ENCODE measurements at places on chromosomes 16 and 17.

GRCh38 chr16:23838485-23839142, 2.8 kb downstream of the PRKCB start:
- DNase-seq = no peak

DNA sequence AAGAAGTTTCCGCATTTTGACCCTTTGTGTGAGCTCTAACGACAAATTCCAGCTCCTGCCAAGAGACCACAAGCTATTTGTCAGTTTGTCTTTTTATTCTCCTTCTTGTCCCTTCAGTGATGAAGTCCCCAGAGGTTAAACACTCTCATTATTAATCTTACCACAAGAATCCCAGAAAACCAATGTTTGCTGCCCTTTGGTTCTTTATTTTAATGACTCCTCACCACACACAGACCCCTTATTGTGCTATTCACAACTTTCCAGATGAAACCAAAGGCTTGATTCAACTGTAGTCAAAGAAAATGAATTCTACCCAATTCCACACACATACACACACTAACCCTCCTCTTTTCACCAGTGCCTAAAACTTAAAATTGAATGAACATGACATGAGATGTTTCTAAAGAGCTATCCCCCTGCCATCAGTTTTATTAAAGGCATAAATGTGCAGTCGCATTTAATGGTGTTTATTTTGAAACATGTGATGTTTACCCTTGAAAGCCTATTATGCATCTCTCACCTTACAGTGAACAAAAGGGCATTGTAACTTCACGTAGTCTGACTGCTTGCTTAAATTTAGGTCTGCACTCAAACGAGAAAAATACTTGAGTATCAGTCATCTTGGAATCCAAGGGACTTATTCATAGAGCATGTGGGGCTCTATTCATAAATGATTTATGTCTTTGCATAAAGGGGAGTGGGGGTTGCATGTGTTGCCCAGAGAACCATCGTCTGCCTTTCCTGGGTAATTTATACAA, 44.1 kb downstream of the PCTP start:
- no peak for DNase-seq

DNA sequence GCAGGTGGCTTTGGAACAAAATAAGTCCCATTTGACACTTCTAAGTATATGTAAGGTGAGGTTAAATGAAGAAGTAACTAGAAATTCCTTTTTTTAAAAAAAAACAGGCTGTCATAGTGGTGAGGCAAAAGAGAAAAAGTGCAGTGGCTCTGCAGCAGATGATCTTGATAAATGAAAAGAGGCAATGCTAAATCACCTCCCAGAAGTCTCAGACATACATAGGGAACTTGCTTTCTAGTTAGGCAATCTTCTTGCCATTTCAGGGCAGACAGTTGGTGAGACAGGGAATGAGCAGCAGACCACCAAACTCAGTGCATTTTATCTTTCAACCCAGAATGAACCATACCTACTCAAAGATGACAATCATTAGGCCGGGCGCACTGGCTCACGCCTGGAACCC, 90.8 kb downstream of the MYO1D start:
- DNase-seq = no peak

- DNase-seq = peak; percentile 21
These were observed 615 bp downstream of the PRPSAP1 start for GRCh38 chr17:76353004-76353598.

DNA sequence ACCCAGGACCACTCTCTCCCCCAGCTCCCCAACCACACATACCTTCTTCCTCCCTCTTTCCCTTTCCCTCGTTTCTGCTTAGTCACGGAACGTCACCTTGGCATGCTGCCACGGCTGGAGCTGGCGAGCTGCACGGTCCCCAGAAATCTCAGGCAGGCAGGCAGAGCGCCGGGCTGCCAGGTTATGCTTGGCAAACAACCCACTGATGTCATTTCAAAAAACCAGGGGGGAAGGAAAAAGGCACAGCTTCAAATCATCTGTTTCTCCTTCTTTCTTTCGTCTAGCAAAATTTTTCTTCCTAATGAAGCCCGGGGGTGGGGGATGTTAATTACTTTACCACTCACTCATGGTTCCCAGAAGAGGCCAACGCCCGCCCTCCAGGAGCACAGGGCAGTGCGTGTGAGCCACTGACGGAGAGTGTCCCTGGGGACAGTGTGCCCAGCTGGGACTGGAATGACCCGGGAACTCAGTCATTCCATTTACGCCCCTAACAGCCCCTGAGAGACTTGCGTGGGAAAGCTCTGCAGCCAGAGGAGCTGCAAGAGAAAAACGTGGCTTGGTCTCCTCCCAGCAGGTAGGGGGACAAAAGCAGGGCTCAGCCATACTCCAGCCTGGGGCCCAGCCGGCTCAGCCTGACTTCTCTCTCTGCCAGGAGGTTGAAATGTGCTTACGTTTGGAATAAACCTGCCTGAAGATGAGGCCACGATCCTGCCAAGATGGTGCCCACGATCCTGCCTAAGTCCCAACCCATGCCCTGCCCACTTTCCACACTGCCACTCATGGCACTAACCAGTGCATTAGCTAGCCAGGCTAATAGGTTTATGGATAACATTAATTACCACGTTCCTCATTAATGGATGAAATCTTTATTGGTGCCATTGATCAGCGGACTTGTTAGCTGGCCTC, 198.9 kb downstream of the ZFHX3 start:
- DNase-seq = peak; percentile 91

- DNase-seq = no peak
These were observed 25.0 kb upstream of the ADAM11 start for GRCh38 chr17:44733753-44734152.

DNA sequence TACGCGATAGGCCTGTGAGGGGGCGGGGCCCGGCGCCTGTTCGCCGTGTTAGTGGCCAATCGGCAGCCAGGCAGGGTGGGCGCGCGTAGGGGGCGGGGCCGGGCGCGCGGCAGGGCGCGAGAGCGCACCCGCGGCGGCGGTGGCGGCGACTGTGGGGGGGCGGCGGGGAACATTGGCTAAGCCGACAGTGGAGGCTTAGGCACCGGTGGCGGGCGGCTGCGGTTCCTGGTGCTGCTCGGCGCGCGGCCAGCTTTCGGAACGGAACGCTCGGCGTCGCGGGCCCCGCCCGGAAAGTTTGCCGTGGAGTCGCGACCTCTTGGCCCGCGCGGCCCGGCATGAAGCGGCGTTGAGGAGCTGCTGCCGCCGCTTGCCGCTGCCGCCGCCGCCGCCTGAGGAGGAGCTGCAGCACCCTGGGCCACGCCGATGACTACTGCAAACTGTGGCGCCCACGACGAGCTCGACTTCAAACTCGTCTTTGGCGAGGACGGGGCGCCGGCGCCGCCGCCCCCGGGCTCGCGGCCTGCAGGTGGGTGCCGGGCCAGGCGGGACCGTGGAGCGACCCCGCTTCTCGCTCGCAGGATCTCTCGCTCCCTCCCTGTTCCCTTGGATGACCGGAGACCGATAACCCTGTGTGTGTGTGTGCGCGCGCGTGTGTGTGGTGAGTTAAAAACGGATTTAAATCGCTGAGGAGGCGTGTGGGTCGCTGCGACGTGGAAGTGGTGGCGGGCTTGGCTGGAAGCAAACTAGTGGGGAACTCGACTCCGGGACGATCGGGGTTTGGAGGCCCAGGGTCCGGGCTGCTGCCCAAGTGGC, at the start of gene NFATC3:
Gene NFATC3, plus strand, starts transcription at position 112 of the 813 bp plus-strand sequence. Its CDS starts 312 bp downstream, at position 424.
- DNase-seq = no peak

DNA sequence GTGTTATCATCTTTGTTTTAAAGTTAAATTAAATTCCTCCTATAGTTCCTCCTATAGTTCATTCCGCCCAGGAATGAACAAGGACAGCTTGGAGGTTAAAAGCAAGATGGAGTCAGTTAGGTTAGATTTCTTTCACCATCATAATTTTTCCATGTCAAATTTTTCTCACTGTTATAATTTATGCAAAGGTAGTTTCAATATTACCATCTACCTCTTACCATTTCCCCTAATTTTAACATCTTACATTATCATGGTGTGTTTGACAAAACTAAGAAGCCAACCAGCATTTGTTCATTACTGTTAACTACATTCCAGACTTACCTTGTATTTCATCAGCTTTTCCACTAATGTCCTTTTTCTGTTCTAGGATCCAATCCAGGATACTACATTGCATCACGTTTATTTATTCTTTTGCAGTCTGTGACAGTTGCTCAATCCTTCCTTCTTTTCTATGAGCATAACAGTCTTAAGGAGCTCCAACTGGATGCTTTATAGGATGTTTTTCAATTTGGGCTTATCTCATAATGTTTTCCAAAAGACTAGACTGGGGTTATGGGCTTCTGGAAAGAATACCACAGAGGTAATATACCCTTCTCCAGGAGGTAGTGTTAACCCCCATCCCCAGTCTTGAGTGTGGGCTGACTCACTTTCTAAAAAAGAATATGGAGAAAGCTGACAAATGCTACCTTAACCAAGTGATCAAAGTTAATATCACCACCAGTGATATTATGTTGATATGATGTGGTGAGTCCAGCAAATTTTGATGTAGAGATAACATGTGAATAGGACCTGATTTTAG, 158.5 kb downstream of the PPM1E start:
- no peak for DNase-seq

DNA sequence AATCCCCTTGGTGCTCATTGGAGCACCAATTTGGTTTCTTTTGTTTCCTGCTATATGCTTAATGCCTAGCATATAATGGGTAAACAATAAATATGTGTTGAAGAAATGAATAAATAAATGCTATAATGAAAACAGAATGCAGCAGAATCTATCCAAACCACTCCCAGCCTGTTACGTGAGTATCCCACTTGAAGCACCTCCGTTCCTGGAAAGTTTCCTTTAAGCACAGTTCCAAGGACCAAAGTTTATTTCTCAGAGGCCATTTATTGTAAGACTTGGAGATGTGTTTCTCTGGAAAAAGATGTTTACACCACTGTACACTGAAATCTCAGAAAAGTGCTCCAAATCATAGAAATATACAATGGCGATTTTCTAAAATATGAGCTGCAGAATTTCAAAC, 187.0 kb downstream of the SOX9 start:
- no peak for DNase-seq

DNA sequence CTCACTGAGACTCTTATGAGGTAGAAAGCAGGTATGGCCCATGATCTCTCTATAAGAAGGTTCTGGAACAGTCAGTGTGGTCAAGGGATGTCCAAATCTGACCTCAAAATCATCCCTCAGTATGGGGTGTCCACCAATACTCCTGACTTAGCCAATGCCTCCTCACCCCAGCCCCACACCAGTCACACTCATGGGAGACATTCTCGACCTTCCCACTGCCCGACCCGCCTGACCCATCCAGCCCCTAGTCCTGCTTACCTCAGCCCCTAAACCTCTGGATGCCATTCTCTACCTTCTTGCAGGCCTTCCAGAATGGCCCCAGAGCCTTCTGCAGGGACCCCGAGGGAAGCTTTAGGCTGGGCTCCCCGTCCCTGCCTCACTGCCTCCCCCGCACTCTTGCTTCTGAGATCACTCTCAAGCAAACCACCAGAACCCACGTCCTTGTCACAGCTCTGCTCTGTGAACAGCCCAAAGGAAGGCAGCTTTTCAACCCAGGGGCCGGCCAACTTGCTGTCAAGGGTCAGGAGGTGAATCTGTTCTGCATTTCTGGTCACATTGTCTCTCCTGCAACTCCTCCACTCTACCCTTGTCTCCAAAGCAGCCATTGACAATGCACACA, 44.9 kb upstream of the RBFOX3 start:
- no peak for DNase-seq

- DNase-seq = no peak
These were observed 247.2 kb downstream of the CNTNAP4 start for GRCh38 chr16:76524356-76524755.

GRCh38 chr17:200586-200985, 19.1 kb upstream of the DOC2B start:
- no peak for DNase-seq

DNA sequence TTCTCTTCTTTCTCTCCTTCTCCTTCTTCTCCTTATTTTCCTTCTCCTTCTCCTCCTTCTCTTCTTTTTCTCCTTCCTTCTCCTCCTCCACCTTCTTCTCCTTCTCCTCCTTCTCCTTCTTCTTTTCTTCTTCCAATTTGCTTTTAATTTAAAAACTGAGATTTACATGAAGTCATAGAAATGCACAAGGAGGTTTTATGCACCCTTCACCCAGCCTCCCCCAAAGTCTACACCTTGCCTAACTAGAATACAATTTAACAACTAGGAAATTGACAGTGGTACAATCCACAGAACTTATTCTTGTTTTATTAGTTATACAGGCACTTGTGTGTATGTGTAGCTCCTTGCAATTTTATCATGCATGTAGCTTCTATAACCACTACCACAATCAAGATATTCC, 826.7 kb downstream of the KCNJ2 start:
- no peak for DNase-seq

DNA sequence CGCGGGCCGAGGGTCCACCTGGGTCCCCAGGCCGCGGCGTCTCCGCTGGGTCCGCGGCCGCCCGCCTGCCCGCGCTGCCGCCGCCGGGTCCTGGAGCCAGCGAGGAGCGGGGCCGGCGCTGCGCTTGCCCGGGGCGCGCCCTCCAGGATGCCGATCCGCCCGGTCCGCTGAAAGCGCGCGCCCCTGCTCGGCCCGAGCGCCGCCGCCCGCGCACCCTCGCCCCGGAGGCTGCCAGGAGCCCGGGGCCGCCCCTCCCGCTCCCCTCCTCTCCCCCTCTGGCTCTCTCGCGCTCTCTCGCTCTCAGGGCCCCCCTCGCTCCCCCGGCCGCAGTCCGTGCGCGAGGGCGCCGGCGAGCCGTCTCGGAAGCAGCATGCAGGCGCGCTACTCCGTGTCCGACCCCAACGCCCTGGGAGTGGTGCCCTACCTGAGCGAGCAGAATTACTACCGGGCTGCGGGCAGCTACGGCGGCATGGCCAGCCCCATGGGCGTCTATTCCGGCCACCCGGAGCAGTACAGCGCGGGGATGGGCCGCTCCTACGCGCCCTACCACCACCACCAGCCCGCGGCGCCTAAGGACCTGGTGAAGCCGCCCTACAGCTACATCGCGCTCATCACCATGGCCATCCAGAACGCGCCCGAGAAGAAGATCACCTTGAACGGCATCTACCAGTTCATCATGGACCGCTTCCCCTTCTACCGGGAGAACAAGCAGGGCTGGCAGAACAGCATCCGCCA, 504 bp downstream of the FOXC2 start:
- DNase-seq = peak; percentile 57

GRCh38 chr16:72597938-72598337, 426.0 kb upstream of the PMFBP1 start:
- DNase-seq = no peak

DNA sequence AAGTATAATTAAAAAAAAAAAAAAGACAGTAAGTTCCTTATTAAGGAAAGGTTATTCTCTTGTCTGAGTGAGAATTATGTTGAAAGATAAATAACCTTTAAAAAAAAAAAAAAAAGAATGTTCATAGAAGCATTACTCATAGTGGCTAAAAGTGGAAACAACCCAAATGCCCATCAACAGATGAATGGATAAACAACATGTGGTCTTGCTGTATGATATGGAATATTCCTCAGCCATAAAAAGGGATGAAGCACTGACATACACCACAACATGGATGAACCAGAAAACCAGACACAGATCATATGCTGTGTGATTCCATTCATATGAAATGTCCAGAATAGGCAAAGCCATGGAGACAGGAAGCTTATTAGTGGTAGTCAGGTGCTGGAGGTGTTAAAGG, 9.2 kb upstream of the CCNF start:
- no peak for DNase-seq

- no peak for DNase-seq
These were observed 2.1 kb upstream of the GNA13 start for GRCh38 chr17:65058593-65058992.

Data from spinal cord (tissue), 10 donors.